ENCODE measurements at places on chromosomes 4 and X.

- no peak for DNase-seq
These were observed 117.7 kb downstream of the SMIM20 start for GRCh38 chr4:26031704-26032103.

- DNase-seq: no peak
These were observed 10.1 kb downstream of the SMIM10L2A start for GRCh38 chrX:135431886-135432285.

DNA sequence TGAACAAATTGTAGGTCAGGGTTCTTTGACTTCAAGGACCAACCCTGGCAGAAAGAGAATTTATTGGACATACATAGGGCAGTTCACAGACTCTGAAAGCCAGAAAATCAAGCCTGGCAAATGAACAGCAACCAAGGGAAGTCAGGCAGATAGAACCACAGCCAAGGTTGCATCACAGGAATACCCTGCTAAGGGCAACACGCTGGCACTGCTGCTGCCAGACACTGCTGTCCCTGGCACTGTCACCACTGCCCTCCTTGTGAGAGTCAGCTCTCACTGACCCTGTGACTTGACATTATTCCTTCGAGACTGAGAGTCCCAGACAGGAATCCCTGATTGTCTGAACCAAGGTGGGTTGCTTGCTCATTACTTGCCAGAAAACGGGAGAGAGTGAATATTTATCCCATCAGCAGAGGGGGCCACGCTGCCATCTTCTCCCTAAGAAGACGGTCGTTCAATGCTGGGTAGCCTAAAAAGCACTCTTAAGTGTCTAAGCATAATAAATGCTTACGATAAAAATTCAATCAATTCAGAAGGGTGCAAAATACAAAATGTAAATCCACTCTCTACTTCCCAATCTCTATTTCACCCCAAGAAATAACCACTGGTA, 23.2 kb upstream of the PTTG2 start:
- DNase-seq: no peak

- no peak for DNase-seq
These were observed 77.9 kb upstream of the NAP1L5 start for GRCh38 chr4:88775529-88775928.

DNA sequence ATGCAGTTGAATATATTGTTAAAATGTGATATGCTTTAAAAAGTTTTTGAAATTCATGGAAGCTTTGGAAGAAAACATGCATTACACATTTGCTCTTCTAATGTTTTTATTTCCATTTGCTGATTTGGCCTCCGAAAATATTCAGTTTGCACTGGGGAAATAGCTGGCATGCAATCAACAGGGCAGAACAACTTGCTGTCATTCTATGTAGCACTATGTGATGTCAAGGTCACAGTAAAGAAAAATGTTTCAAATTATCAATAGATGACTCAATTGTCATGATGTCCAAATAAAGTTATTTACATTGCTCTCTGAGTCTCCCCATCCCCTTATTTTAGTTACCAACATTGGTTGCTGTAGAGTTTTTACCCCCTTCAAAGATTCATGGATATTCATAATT, 119.2 kb downstream of the TLL1 start:
- DNase-seq: no peak

DNA sequence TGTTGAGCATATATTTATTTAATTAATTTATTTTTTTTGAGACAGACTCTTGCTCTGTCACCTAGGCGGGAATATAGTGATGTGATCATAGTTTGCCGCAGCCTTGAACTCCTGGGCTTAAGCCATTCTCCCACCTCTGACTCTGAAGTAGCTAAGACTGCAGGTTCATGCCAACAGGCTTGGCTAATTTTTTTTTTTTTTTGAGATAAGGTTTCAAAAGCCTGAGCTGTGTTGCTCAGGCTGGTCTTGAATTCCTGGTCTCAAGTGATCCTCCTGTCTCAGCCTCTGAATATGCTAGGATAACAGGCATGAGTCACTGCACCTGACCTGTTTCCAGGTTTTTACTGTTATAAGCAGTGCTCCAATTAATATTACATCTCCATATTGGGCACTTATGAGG, 4.8 kb downstream of the ADD1 start:
- no peak for DNase-seq

DNA sequence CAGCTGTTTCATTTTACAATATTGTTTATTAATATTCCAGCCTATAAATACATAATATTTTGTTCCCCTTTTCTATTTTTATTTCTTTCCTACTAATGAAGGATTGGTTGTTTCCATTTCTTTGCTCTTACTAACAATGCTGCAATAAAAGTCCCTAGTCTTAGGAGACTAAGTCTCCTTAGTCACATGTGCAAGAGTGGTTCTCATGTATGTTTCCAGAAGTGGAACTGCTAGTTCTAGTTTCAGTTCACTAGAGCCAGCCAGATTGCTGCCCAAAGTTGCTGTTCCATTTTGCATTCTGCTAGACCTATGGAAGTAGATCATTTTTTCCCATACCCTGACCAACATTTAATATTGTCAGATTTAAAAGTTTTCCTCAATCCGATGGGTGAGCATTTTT, 44.3 kb downstream of the CNGA1 start:
- no peak for DNase-seq

DNA sequence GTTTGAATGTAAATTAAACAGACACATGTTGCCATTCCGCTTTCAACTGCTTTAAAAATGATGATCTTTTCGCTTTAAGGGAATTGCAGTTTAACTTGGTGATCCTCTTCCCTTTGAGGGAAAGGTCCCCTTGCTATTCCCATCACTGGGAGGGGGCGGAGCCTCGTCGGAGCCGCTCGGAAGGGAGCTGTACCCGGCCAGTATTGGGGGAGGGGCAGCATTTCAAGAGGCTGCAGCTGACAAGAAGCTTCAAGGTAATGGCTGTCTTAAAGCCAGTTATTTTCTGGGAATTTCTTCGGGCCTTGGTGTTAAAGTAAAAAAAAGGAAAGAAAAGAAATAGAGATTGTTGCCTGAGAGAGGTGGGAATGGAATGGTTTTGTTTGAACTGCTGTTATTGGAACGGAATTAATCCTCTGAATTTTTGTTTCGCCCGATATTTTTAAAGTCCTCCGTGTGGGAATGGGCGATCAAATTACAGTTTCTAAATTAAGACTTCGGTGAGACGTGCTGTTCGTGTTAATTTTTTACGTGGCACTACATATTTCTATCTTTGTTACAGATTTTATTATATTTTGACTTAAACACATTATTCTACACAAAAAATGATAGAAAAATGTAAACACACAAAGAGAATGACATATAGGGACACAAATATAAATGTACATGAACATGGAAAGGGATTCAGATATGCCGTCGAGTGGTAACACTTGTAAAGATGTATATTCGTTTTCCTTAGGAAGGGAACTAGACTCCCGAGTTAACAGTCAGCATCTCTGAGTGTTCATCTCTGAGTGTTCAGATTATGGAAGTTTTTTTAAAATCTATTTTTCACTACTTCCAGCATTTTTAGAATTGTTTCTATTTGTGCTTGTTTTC, 9.2 kb downstream of the PWWP3B start:
- no peak for DNase-seq

GRCh38 chrX:118698516-118699170, 28.8 kb upstream of the IL13RA1 start:
- DNase-seq: no peak

- no peak for DNase-seq
These were observed at the start of gene ATP2B3 for GRCh38 chrX:153517423-153517822. TSS of gene ATP2B3 (plus strand) at chrX:153517642. CDS start at chrX:153536248, 18,606 bp downstream.

- no peak for DNase-seq
These were observed 35.2 kb upstream of the TADA2B start for GRCh38 chr4:7007944-7008343.

DNA sequence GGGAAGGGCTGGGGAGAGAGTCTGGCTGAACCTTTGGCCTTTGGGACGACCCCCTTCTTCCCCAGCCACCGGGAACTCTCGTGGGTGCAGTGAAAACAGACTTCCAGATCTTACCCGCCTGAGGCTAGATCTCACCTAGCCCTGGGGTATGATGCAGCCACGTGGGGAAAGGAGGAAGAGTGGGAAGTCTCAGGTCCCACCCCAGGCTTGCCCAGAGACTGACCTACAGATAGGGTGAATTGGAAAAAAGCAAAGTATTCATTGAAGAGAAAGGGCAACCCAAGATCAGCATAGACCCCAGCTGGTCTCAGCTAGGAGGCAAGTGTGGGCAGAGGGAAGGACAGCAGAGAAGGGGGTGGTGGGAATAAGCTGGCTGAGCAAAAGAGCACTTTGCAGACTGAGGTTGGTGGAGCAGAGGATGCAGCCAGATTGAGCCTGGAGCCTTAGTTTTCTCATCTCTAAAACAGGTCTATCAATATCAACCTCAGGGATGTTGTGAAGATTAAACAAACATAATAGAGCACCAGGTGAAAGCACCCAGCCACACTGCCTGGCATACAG, 4.2 kb upstream of the EFNB1 start:
- DNase-seq: no peak

DNA sequence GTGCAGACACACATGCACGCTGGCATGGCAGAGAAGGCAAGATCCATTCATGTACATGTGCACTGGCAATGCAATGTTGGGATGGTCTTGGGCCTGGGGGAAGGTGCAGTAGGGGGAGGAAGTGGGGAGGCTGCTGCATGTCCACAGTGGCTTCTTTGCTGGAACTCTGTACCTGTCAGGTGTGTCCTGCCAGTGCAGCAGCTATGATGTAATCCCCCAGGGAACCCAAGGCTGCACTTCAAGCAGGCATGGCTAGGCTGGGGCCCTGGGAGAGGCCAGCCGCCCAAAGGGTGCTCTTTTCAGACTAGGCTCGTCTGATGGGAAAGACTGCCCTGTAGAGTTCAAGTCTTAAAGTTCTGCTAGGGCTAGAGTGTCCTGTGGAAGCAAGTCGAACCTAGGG, 1304.0 kb downstream of the FAM133A start:
- no peak for DNase-seq

DNA sequence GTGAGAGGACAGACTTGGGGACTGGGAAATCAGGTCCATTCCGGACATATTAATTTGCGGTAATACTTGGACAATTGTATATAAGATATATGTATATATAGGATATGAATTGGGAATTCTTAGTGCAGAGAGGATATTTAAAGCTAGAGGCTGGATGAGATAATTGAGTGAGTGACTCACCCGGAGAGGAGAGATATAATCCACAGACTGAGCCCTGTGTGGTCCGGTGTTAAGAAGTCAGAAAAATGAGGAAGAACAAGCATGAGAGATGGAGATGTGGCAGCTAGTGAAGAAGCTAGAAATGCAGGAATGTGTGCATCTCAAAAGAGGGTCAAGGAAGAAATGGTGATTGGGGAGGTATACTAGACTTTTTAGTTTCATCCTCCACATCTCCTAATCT, 336.2 kb downstream of the SLC7A11 start:
- DNase-seq: no peak

- no peak for DNase-seq
These were observed 71.0 kb upstream of the AFAP1 start for GRCh38 chr4:8010618-8011017.

GRCh38 chr4:153156263-153156662, 48.0 kb upstream of the TRIM2 start:
- no peak for DNase-seq

GRCh38 chrX:45804276-45804675, 603.6 kb upstream of the DIPK2B start:
- no peak for DNase-seq

DNA sequence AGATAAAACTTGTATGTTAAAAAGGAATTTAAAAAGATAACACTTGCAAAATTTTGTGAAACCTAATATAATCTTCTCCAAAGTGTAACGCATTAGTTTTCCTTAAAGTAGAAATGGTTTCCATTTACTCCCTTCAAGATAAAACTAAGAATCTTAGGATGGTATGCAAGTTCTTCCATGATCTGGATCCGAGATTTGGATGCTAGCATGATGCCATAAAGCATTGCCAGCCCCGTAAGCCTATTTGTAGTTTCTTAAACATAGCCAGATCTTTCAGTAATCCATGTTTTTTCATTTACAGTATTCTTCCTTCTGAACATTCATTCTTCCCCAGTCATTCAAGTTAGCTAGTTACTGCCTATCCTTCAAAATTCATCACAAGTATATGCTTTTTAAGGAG, 572.4 kb downstream of the KCNIP4 start:
- no peak for DNase-seq

GRCh38 chrX:132413459-132413858, 75.4 kb downstream of the MBNL3 start:
- no peak for DNase-seq

GRCh38 chr4:121421594-121421993, 40.8 kb upstream of the QRFPR start:
- DNase-seq: no peak

GRCh38 chrX:112841114-112841819, 636 bp upstream of the AMOT start:
- peak; percentile 66 for DNase-seq

DNA sequence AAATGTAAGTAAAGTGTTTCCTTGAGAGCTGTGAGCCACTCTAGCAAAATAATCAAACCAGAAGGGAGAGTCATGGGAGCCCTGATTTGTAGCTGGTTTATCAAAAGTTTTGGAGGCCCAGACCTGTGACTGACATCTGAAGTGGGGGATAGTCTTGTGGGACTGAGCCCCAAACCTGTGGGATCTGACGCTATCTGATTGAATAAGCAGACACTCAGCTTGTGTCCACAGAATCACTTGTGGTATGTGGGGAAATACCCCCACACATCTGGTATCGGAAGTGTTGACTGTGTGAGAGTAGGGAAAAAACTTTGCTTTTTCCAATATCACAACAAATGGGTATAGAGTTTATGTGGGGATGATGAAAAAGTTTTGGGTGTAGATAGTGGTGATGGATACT, 35.4 kb downstream of the FUNDC1 start:
- DNase-seq: no peak

GRCh38 chr4:80077639-80078038, 4.6 kb upstream of the ANTXR2 start:
- no peak for DNase-seq

DNA sequence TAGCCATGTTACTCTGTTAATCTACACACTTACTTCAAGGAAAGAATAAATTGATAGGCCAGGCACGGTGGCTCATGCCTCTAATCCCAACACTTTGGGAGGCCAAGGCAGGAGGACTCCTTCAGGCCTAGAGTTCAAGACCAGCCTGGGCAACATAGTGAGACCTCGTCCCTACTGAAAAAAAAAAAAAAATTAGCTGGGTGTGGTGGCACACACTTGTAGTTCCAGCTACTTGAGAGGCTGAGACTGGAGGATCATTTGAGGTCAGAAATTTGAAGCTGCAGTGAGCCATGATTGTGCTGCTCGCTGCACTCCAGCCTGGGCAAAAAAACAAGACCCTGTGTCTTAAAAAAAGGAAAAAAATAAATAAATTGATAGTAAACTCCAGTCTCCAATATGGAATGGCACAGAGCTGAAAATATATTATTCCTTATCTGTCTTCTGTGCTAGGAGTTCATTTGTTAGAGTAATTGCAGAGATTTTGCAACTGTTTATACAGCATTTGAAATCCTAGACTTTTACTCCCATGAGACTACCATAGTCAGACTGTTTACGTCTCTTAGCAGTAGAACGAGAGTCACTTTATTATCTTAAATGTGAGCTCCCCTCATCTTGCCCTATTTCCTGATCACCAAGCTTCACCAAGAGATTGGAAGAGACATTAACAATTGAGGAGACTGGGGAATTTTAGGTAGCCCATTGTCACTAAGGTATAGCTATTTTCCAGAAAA, 18.8 kb upstream of the TMEM131L start:
- no peak for DNase-seq

GRCh38 chr4:48906206-48907173, at the start of gene OCIAD2:
TSS of gene OCIAD2 (minus strand) at chr4:48906774. CDS start at chr4:48904549, 2,225 bp downstream.
- DNase-seq: peak; percentile 83

GRCh38 chrX:39591099-39591498, 506.7 kb downstream of the BCOR start:
- DNase-seq: no peak
